HT-29 (cell line): ENCODE measurements at places on chromosomes 4 and X.

GRCh38 chr4:687971-688853, 739 bp downstream of the SLC49A3 start:
- DNase-seq, result no peak

DNA sequence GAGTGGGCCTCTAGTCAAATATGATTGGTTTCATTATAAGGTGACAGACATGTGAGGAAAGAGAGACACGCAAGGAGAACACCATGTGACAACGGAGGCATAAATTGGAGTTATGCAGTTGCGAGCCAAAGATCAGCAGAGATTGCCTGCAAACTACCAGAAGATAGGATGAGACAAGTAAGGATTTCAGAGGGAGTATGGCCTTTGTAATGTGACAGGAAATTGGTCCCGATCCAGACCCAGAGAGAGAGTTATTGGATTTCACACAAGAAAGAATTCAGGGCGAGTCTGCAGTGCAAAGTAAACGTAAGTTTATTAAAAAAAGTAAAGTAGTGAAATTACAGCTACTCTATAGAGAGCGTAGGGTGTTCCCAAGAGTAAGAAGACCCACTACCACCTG, 35.7 kb upstream of the NDST4 start:
- DNase-seq, result no peak

DNA sequence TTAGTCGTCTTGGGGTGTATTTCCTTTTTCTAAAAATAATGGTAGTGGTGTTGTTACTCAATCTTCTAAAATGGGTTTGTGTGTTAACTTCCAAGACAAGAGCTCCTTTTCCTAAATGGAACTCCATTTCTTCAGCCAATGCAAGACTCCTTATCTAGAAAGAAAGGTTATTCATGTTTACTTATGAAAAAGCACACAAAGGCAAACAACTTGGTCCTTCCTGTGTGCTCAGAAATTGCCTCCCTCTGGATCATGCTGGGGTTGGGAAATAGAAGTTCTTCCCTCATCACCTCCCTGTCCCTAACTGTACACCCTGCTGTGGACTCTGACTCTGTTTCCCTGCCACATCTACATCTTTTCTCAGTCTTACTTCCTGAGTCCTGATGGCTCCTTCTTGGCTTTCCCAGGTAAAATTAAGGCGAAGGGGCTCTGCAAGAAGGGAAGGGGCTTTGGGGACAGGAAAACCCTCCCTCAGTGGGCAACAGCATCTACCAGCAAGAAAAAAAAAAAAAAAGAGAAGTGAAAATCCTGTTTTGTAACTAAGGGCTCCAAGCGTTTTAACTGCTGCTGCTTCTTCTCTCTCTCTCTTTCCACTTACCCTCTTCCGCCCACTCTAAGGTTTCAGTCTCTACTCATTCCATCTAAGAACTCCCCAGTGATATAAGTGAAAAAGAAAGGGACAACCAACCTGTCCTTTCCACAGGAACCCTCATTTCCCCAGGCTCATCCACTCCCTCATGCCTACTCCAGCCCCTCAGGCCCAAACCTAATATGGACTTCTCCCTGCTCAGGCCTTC, 19.8 kb upstream of the TASL start:
- no peak for DNase-seq

DNA sequence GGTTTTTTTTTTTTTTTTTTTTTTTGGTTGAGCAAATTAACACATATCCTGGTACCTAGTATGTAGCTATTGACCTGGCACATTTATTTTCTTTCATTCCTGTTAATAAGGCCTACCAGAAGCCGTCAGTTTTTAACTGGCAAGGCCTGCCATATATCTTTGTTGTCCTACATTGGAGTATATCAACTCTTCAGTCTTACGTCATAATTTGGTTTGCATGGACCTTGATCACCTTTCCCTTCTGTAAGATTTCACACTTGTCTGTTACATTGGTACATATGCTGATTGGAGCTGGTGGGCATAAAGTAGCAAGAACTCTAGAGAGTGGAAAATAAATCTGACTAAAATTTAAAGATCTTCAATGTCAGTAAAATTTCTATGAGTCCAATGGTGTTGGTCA, 1658.0 kb downstream of the C4orf33 start:
- no peak for DNase-seq

- DNase-seq, result no peak
Measured at GRCh38 chrX:103556963-103557612, 28.2 kb upstream of the TCEAL4 start.

DNA sequence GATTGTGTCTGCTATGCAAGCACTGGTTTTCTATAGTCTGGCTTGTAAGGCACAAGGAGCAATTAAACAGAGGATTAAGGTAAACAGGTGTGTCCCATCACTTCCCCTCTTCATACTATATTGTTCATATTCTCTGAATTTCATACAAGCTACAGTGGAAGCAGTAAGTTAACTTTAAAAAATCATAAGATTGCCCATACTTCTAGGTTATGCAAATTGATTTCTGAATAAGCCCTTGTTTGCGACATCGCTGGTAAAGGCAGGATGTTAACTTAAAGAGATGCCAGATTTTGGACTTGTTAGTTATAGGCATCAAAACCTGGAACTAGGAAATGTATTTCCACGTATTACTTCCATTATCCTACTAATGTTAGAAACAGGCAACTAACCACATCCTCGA, 1.0 kb upstream of the TMEM131L start:
- peak; percentile 21 for DNase-seq

- no peak for DNase-seq
Measured at GRCh38 chrX:148836741-148837140, 336.3 kb downstream of the AFF2 start.

DNA sequence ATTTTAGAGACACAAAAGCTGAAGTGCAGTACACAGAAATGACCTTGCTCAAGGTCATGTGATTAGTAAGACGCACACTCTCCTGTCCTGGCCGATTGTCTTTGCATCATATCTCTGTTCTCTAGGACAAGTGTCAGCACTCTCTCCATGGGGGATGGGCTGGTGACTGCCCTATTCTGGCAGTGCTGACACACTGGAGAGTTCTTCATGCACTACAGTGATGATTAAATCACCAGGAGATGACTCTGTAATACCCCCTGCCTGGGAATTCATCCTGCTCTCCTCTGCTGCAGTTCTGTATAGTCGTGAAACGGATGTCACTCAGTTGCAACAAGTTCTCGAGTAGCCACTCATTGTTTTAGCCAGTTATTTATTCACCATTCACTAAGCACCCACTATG, 5.3 kb upstream of the SHISA3 start:
- no peak for DNase-seq
